ENCODE measurements at places on chromosomes 5 and 9.
A peak's percentile ranks its signal among the peaks of the same experiment; 100 is the strongest.

- DNase-seq: no peak
Observed at GRCh38 chr9:123067136-123067535, 33.7 kb downstream of the GPR21 start.

- no peak for DNase-seq
Observed at GRCh38 chr9:38371495-38371894, 21.0 kb upstream of the ALDH1B1 start.

DNA sequence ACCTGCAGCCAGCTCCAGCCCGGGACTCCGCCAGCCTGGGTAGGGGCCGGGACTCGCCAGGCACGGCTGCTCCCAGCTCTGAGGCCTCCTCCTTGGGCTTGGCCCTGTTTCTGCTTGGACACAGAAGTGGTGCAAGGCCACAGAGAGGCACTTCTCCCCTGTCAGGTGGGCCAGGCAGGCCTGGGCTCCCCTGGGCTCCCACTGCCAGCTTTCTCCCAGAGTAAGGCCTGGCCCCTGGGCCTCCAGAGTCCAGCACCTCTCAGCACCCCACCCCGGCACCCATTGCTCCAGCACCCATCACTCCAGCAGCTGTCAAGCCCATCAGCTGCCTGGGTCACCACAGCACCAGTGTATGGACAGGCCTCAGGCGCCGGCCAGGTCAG, 71.1 kb upstream of the LRRTM2 start:
- no peak for DNase-seq

- DNase-seq: no peak
Observed at GRCh38 chr5:126452477-126452876, 29.3 kb downstream of the GRAMD2B start.

DNA sequence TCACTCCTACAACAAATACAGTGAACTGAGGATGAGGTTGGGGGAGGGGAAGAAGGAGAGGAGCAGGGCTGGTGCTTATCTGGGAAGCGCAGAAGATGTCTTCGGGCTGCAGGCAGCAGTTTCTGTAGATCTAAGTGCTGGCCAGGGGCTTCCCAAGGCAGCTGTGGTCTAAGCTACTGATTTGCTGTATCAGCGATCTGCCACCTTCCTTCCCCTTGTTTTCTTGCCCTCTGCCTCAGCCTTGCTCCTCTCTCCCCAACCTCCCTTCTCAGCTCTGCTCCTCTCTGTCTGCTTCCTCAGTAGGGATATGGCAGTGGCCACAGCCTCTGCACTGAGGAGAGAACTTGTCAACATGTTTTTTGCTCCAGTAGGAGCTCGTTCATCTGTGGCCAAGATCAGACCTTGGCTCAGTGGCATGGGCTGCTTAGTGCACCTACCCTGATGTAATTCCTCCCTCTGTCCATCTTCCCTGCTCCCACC, 42.8 kb upstream of the IL6ST start:
- no peak for DNase-seq

DNA sequence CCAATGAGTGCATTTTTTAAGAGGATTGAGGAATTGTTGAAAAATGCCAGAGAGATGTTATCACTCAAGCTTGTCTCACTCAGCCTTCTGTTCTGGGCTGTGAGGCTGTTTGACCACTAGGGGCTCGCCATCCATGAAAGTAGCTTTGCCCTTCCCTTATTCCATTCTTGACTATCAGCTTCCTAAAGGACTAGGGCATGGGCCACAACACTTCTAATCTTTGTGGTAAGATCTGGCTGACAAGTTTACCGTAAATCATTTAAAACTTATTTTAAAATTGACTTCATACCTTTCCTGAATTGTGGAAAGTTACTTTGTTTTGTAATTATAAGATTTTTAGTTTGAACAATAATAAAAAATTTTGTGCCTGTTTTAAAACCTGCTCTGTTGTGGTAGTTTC, 49.5 kb downstream of the TJP2 start:
- peak; percentile 32 for DNase-seq

- no peak for DNase-seq
Observed at GRCh38 chr9:93009337-93010015, 49.0 kb upstream of the SUSD3 start.

DNA sequence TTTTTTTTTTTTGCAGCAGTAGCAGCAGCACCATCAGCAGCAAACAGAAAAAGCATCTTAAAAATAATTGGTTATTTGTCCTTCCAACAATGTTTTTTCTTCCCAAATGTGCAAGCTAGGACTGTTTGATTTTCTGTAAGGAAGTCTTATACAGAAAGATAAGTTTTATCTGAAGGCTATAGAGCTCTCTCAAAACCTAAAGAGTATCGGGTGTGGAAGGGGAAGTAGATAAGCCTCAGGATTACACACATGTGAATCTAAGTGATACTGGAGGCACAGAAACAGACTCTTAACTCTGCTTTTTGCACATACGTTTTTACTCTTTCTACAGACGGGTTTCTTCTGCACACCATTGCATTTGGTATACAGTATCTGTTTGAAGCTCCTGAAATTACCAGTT, 184.4 kb upstream of the FTMT start:
- no peak for DNase-seq

GRCh38 chr9:77876590-77876989, 155.0 kb downstream of the GNAQ start:
- DNase-seq: no peak

GRCh38 chr9:134944351-134944802, 26.7 kb upstream of the FCN1 start:
- no peak for DNase-seq

- DNase-seq: no peak
Observed at GRCh38 chr5:125668884-125669283, 754.3 kb upstream of the GRAMD2B start.

GRCh38 chr9:131704988-131705387, 34.9 kb downstream of the RAPGEF1 start:
- DNase-seq: no peak

- DNase-seq: no peak
Observed at GRCh38 chr5:78809444-78809843, 160.9 kb upstream of the LHFPL2 start.

DNA sequence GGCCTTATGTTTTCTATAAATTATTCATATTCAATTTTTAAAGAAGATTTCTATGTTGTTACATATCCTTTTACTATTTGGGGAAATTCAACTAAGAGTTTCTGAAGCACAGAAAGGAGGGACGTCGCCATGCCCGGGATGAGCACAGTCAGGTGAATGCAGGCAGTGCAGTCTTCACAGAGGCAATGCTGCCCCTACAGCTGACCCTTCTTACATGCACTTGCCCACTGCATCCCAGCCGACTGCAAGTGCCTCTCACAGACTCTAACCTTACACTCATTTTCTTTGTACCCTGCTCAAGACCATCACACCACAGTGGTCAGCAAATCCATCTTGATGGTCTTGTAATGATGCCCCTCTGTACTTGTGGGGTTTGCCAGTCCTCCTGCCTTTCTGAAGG, 73.8 kb downstream of the SHC3 start:
- DNase-seq: no peak

DNA sequence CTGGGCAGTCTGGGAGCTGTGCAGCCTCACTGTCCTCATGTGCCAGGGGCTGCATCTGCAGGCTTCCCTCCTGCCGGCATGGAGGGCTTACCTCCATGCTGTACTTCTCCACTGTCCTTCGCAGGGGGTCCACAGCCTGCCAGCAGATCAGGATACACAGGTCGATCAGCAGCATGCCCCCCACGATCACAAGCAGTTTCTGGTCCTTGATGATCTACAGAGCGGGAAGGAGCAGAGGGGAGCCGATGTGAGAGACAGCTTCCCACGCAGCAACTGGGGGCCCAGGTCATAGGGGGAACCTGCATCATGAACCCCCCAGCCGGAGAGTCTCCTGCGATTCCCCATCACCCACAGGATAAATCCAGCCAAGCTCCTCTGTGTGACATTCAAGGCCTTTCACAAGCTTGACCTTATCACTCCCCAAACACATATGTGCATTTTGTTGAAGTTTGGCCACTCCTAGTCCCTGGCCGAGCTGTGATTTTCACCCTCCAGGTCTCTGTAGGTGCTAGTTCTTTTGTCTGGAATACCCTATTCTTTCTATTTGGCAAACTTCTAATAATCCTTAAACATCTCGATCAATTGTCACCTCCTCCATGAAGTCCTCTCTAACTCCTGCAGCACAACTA, 107.3 kb upstream of the TBC1D2 start:
- DNase-seq: no peak

GRCh38 chr9:110198357-110198756, 9.6 kb downstream of the C9orf152 start:
- DNase-seq: no peak

GRCh38 chr9:113626735-113627495, 163.4 kb downstream of the RGS3 start:
- no peak for DNase-seq

DNA sequence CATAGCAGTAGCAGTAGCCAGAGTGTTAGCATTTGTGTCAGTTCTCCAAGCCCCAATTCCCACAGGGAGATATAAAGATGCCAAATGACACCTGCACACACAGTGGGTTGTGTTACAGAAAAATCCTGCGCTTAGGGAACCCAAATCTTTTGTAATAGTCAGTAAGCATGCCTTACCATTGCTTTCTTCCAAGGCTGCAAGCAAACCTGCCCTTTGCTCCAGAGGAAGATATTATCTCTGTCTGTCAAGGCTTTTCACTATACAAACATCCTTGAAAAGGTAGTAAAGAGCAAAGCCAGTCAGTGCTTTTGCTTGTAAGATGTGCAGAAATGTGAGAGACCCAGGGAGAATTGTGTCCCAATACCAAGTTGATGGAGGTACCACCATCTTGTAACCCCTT, 2.9 kb downstream of the ANKDD1B start:
- DNase-seq: no peak

DNA sequence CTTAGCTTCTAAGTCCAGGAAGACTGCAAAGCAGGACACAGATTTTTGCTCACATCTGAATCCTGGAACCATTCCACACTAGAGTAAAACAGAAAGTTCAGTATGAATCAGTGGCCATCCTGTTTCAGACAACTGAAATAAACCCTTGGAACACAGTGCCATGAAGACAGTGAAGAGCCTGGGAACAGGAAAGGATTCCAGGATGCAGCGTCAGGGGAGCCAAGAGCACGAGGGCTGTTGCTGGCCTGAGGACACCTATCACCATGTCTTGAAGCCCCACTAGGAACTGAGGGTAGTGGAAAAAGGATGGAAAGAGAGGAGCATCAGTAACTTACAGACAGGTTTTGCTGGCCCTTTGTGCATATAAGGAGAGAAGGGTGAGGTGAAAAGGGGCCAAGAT, 115.3 kb upstream of the FSTL4 start:
- no peak for DNase-seq

GRCh38 chr9:90044263-90044662, 439.5 kb downstream of the GADD45G start:
- DNase-seq: no peak

DNA sequence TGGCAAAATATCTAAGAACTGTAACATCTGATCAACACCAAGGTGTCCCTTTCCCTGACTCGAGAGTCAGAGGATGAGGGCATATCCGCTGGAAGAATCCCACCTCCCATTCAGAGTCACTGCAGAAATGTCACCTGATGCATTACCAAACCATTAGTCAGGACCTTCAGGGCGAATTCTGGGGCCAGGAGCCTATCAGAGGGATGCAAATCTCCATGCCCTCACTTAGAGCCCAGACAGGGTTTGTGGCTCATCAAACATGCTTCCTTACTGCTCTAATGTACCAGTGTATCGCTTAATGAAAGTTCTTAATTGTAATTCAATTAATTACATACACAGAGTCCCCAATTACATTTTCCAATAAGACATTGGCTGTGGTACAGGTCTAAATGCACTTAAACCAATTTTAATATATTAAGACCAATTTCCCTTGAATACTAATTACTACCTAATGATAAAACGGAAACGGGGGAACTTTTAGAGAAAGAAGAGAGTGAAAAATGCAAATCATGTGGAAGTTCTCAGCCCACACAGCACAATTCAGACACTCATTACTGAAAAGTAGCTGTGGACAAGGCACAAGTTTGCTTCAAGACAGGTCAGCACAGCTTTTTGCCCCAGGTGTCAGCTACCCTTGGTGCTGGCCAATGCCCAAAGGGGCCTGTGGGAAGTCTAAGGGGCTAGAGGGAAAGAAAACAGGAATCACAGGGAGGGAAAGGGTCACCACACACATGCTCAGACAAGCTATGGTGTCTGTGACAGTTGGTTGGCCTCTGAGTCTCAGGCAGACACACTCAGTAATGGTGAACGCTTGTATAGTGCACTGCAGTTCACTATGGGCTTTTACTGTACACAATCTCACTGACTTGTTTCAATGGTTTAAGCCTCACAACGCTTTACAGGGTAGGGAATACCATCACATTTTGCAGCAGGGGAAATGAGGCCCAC, 211.6 kb downstream of the MAPKAP1 start:
- no peak for DNase-seq

- DNase-seq: peak; percentile 96
Observed at GRCh38 chr5:172455511-172456061, 1.3 kb upstream of the SH3PXD2B start.

- no peak for DNase-seq
Observed at GRCh38 chr9:134987906-134988700, 70.4 kb upstream of the FCN1 start.

- no peak for DNase-seq
Observed at GRCh38 chr5:80037366-80037765, 2.2 kb downstream of the THBS4 start.

GRCh38 chr9:34426347-34427074, 31.9 kb downstream of the FAM219A start:
- DNase-seq: no peak

DNA sequence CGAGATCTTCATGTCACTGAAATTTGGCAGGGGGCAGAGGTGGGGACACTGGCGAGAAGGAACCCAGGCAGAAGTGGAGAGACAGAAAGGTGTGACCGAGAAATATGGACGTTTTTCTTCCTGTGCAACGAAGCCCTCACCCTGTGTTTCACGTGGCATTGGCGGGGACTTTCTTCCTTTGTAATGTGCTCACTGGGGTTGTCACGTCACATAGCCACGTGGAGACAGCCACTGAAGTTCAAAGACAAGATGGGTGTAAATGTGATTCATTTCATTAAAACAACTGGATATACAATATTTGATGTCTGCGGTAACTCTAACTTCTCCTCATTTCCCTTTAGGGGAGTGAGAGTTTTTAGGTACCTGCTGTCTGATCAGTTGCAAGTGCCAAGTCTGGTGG, 225.7 kb downstream of the FSTL4 start:
- no peak for DNase-seq

DNA sequence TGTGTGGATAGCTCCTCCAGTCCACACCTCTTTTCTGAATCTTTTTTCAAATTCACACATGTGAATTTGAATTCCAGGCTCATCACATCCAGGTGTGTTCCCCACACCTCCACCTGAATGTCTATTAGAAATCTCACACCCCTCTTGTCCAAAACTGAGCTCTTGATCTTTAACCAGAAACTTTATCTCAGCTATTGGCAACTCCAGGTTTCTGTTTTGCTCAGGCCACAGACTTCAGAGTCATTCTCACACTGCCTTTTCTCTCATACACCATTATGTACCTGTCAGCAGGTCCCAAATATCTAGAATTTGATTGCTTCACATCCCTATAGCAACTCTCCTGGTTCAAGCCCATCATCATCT, 11.6 kb downstream of the NIPSNAP3B start:
- DNase-seq: no peak
